ENCODE measurements at places on chromosomes 11 and 22.

- DNase-seq = no peak
These were observed 41.1 kb downstream of the KCNC1 start for GRCh38 chr11:17775507-17776211.

- no peak for DNase-seq
These were observed 2.9 kb upstream of the KIRREL3 start for GRCh38 chr11:127003260-127003981.

DNA sequence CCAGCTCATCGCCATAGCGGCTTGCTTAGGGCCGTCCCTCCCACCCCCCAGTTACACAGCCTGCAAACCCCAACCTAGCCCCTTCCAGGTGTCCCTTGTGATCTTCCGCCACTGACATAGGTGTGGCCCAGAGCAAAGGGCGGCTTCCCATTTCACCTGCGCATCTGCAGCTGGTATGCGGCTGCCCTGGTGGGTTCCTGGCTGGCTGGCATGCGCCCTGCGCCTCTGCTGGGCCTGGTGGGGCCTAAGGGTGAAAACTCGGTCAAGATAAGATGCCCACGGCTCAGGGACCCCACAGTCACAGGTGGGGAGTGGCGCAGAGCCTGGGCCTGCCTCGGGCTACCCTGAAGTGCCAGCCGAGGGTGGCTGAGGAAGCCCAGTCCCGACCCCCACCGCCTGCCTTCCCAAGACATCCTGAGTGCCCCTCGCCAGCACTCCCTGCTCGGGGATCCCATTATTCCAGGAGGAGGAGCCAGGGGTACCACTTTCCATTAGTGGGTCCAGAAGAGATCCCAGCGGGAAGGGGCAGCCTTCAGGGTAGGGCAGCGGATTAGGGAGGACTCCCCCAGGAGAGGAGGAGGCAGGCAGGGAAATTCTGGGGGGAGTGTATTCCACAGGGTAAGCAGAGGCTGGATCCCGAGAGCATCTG lies 36.9 kb upstream of the KCNQ1OT1 start:
- DNase-seq = no peak

DNA sequence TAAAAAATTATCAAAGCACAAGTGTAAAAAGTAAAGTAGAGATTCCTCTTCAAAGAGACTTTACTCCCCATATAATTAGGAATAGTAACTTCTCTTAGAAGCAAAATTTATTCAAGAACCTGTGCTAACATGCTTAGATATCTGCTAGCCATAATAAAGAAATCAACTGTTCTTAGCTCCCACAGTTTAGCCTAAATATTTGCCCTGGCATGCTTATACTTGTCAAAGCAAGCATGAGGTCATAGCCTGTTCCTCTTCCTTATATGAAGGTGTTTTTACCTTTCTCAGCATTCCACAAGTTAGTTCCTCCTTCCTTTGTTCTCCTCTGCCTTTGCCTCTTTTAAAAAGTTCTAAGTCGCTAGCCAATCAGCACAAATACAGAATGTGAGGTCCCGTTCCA lies 30.3 kb downstream of the RIC3 start:
- no peak for DNase-seq

GRCh38 chr11:75204685-75205563 lies 35.6 kb upstream of the TPBGL start:
- DNase-seq = peak; percentile 71
